Fibroblast of upper back skin (primary cell): ENCODE measurements at places on chromosomes 3 and 15.

- DNase-seq = no peak
Measured at GRCh38 chr3:69579306-69580041, 159.8 kb upstream of the MITF start.

DNA sequence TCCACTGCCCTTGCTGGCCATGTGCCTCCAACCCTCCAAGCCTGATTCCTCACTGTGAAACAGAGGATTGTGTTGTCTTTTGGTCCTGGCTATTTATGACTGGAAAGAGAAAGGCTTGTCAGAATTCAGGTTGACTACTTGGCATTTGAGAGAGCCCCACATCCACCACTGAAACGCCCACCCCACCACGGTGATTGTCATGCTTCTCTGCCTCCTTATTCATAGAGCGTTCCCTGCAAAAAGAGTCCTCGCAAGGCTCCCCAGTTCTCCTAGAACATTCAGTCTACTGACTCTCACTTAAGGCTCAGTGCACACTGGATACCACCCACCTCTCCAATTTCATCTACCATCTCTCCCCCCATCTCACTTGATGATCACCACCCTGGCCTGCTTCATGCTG, 162.9 kb upstream of the WNT5A start:
- no peak for DNase-seq

DNA sequence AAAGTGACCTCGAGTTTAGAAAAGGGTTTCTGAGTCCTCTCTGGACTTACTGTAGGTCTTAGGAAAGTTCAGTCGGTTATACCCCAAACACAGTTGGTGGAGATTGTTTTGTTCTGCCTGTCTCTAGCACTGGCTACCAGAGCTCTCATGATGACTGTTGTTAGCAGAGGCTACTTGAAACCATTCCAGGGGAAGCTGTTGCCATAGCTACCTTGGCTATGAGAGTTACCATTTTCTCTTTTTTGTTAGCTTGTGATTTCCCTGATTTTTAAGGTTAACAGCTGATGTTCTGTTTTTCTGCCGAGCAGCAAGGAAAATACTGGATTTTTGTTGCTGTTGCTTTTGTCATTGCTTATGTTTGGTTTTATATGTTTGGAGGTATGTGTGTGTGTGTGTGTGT, 26.7 kb downstream of the ABHD2 start:
- peak; percentile 60 for DNase-seq

DNA sequence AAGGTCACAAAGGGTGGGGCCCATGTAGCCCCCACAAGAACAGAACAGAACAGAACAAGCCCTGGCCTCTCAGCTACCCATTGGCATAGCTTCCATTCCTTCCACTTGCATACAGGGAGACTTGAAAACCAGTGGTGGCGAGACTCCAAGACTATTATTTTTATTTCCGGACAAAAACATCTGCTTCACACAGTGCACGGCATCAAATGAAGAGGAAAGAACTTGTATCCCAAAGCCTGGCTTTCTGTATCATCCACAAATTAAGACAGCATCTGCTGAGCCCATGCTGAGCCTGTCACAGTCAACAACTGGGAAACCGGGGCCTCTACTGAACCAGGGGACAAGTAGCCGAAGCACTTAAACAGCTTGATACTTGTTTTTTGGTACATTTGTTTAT, 56.0 kb downstream of the CLEC3B start:
- DNase-seq = peak; percentile 56

DNA sequence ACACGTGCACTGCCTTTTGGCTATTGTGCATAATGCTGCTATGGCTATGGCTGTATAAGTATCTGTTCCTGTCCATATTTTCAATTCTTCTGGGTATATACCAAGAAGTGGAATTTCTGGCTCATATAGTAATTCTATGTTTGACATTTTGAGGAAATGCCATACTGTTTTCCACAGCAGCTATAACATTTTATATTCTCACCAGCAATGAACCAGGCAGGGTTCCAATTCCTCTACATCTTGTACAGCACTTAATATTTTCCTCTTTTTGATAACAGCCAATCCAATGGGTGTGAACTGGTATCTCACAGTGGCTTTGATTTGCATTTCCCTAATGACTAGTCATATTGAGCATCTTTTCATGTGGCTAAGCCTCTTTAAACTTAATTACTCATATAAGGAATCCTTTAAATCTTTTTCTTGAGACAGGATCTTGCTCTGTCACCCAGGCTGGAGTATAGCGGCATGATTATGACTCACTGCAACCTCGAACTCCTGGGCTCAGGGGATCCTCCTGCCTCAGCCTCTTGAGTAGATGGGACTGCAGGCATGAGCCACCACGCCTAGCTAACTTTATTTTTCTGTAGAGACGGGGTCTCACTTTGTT, 38.1 kb upstream of the IGDCC4 start:
- DNase-seq = peak; percentile 9

DNA sequence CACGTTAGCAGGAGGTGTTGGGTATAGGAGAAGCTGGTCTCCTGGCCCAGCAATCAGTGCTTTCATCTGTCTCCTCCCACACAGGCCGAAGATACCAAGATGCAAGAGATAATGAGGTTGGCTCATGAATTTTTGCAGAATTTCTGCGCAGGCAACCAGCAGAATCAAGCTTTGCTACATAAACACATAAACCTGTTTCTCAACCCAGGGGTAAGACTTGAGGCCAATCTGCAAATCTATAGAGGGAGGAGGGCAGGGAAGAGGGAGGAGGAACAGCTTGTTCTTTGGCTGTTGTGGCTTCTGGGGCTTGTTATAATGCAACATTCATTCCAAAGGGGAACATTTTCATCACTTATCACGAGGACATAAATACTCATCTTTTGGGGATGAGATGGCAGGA, 195.3 kb downstream of the ITPR1 start:
- DNase-seq = no peak

DNA sequence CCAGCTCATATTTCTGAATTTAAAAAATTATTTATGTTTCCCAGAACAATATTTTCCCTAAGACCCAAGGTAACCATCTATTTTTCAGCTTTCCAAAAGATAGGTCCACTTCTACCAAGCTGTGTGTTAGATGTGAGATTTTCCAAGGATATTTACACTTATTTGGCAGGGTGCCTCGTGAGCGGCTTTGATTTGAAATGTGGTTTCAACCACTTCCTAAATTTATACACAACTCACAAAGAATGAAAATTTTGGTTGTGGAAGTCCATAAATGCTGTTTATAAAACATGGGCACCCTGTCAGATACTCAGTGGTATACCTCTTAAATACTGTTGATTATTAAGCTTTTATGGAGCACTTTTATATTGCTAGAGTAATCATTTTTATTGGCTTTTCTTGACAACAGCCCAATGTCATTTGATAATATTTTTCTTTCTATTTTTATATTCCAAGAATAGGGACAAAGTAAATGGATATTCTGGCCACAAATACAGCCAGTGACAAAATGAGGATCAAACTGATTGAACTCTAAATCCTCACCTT, 57.6 kb downstream of the GAP43 start:
- DNase-seq = peak; percentile 43

DNA sequence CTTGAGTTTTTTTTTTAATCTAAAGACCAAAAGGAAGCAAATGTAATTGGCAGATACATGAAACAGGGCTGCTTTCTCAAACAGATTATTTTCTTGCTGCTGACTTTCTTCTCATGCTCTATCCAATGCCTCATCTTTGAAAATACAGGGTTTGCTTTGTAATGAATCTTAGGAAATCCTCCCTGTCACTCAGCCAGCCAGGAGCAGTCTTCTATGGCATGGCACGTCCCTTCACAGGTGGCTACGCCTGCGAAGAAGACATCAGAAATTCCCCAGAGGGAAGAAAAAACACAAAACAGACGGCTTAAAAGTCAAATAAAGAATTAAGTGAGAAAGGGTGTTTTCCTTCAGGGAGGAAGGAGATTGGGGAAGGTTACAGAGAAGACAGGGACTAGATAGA, 242.5 kb downstream of the IGSF11 start:
- no peak for DNase-seq

GRCh38 chr15:90142216-90143165, 40.2 kb upstream of the IDH2 start:
- DNase-seq = no peak

DNA sequence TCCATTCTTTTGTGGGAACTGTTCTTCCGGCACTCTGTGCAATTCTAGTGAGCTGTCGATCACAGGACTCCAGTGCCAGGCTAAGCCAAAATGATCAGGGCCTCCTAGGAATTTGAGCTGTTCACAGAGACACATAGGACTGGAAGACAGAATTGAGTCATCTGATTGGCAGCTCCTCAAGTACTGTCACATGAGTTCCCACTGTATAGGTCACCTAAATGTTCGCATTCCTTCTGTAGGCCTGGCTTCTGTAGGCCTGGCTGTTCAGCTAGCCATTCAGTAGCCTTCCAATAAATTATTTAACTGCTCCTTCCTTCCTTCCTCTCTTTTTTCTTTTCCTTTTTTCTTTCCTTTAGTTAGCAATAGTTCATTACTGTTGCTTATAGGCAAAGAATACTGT, 4.3 kb downstream of the PROS1 start:
- DNase-seq = peak; percentile 47

- DNase-seq = peak; percentile 64
Measured at GRCh38 chr15:66405615-66406014, 18.9 kb downstream of the MAP2K1 start.

- DNase-seq = peak; percentile 8
Measured at GRCh38 chr3:77414881-77415280, 375.0 kb downstream of the ROBO2 start.

DNA sequence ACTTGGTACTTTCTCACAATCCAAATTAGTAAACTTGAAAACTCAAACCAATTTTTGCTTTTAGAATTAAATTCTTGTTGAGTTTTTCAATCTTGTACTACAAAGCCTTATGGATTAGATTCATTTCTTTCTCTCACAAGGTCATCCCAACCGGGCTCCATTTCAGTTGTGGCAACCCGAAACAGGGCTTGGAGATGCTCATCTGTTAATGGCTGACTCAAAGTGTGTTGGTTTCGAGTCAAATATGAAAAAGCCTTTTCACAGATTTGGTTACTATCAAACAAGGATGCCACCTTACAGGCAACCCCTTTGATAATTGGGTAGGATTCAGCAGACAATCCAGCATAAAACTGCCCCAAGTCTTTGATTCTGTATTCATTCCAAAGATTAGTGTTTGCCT, 1.8 kb downstream of the EPM2AIP1 start:
- no peak for DNase-seq

DNA sequence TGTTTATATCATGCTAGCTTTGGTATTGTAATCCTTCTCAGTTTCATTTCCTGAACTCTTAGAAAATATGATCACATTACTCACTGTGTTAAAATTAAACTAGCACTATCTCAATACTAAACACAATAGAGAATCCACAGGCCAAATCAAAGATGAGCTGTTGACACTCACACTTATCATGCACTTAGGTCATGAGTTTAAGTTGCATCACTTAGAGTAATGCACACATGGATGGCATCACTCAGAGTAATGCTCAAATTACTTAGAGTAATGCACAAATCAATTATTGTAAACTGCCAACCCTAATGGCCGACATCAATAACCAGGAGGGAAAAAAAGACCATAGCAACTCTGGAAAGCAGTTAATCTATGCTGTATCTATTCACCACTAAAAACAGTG, 40.0 kb upstream of the MCF2L2 start:
- DNase-seq = no peak

DNA sequence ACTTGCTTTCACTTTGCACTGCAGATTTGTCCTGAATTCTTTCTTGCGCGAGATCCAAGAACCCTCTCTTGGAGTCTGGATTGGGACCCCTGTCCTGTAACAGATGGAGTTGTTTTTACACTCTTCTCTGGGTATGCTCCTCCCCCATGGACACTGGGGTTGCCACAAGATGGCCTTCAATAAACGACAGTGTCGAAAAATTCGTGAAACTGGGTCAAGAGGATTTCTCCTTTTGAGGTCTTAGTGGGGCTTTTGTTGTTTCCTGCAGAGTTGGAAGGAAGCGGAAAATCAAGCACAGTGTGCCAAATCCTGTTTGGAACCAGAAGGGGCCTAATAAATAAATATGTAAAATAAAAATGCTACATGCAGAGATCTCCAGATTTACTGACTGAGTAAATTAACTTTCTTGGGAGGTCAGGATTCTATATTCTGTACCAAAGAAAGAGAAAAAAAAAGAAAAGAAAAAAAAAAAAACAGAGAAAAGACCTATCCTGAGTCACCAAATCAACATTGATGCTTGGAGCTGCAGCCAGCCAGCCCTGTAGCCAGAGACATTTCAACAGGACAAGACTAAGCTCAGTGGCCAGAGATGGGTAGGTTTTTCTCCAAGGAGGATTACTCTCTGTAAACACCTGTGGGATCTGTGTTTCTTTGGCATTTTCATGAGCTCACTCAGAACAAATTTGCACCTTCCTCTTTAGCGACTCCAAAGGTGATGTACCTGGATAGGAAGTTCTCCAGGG, 24.8 kb downstream of the CCDC80 start:
- no peak for DNase-seq

- DNase-seq = no peak
Measured at GRCh38 chr15:90358124-90359033, 6.3 kb downstream of the ZNF774 start.

DNA sequence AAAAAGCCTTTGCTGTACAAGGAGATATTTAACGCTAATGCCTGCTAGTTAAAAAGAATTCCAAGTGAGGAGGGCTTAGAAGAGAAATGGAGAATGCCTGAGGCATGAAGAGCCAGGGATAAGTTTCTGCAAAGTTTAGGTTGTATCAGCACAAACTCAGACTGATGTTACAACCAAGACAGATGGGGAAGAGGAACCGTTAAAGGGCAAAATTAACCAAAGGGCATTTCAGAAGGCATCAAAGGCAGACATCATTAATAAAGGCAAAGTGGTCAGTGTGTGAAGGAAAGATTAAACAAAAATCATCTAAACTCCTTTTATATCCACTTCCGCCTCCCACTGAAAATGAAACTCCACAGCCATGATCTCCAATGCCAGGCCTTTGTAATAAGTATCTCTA, 7.0 kb downstream of the MYO5A start:
- no peak for DNase-seq

DNA sequence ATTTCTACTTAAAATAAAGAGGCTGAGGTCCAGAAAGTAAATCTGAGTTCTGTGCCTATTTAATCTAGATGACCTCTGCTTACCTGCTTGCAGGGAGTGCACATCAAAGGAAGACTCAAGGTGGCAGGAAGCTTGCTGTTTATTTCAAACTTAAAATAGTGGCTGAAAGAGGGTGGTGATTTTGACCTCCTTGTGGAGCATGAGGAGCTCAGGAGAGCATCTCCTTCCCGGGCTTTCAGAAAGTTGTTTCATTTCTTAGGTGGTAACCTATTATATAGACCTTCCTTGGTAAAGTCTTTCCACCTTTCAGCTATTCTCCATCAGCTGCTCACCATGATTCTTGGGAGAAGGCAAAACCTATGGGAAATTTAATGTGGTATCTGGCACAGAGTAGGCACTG, 494 bp downstream of the GCSAM start:
- no peak for DNase-seq

- no peak for DNase-seq
Measured at GRCh38 chr3:126889276-126890201, 93.4 kb upstream of the PLXNA1 start.

DNA sequence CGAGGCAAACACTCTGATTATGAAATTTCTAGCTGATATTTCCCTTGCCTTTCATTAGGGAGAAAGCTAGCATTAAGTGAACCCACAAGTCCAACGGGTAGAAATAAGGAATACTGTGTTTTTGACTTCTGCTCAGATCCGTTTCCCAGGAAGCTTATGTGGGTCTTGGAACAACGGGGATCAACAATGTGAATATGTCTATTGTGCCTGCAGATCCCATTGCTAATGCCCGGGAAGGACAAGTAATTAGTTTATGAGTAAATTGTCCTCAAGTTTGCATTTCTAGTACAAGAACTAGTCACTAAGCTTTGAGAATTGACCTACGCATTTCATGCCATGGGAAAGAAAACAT, 236.4 kb downstream of the UACA start:
- DNase-seq = no peak

GRCh38 chr15:82950295-82950694, 2.2 kb downstream of the HOMER2 start:
- no peak for DNase-seq
